ENCODE measurements at places on chromosomes 16 and 17. TPM values are rescaled to one million over a fixed set of nuclear protein-coding genes. Genes with fewer than 3 reads are reported as not detected.

GRCh38 chr17:1562176-1562643 is 382 bp downstream of the PITPNA start:
- DNase-seq = no peak

DNA sequence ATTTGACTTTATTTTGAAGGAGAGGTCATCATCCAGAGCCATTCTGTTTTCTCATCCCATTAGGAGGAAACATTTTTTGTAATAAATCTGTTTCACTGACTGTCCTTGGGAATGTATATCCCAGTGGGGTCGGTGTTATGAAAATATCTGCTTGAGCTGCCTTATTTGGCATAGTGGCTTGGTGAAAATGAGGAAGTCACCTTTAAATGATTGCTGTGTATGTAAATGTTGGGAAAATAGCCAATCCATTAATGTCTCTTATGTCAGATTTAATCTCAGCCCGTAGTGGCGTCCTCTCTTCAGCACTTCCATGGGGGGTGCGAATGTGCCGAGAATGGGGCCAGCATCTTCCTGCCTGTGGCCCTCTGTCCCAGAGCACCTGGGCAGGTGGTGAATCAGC is 57.6 kb downstream of the BANP start:
- DNase-seq = no peak

- no peak for DNase-seq
Observed at GRCh38 chr16:30374538-30374937, at the start of gene MYL11. MYL11 (plus strand) TSS chr16:30374802; CDS start chr16:30374858, 56 bp downstream.

Gene TBC1D28
- not detected for total RNA-seq

- no peak for DNase-seq
Observed at GRCh38 chr17:28863953-28864352, 9.1 kb downstream of the ERAL1 start.

DNA sequence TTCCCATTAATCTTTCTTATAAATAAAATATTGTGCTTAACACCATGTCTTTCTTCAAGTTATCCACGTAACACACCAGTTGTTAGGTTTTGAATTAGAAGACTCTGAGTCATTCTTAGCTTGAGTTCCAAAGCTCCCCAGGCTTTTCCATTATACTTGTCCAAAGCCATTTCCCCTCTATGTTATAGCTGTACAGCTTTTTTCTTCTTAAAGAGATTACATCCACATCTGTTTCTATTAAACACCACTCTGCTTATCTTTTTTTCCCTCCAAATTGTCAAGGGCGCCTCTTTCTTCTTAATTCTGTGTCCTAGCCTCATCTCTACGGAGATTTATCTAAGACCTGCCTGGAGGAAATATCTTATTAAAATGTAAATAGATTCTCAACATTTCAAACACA is 139.4 kb upstream of the CPHXL start:
- no peak for DNase-seq

Gene ANKS4B
- not detected for total RNA-seq

DNA sequence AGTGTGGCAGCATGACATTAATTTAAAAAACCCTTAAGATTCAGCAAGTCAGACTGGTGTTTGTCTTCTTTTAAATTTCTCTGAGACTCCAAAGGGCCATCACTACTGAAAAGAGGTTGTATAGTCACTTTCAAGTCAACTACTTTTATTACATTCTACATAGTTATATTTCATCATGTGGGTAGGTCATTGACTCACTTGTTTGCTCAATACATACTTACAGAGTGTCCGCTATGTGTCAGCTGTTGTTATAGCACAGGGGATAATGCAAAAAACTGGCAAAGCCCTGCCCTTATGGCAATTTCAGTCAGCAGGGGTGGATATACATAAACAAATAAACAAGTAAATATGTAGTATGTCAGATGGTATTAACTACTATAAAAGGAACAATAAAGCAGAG is 2.5 kb upstream of the MYH4 start:
- DNase-seq = no peak

- DNase-seq = no peak
Observed at GRCh38 chr17:63316100-63316499, 130.0 kb downstream of the CYB561 start.

Gene TP53TG3F
- not detected for total RNA-seq

- no peak for DNase-seq
Observed at GRCh38 chr17:21215935-21216334, 2.0 kb upstream of the TMEM11 start.

- no peak for DNase-seq
Observed at GRCh38 chr16:86381491-86381890, 128.8 kb upstream of the FOXF1 start.

Gene TUFM
- total RNA-seq = 105 TPM

Gene MFAP4
- total RNA-seq = not detected

Gene CRISPLD2
- 0.25 TPM for total RNA-seq

Gene TSPAN10
- 0.89 TPM for total RNA-seq

GRCh38 chr16:89000207-89000959 is 23.4 kb upstream of the CBFA2T3 start:
- no peak for DNase-seq

- no peak for DNase-seq
Observed at GRCh38 chr17:52147872-52148271, 10.6 kb downstream of the CA10 start.

- no peak for DNase-seq
Observed at GRCh38 chr17:61926826-61927207, 965 bp downstream of the INTS2 start.

- DNase-seq = no peak
Observed at GRCh38 chr17:14396547-14396946, 95.7 kb downstream of the HS3ST3B1 start.

- no peak for DNase-seq
Observed at GRCh38 chr16:27429981-27430441, 28.0 kb downstream of the IL21R start.

Gene RNF227
- total RNA-seq = 4.5 TPM

- DNase-seq = no peak
Observed at GRCh38 chr16:2233872-2234812, 2.1 kb upstream of the DNASE1L2 start.

DNA sequence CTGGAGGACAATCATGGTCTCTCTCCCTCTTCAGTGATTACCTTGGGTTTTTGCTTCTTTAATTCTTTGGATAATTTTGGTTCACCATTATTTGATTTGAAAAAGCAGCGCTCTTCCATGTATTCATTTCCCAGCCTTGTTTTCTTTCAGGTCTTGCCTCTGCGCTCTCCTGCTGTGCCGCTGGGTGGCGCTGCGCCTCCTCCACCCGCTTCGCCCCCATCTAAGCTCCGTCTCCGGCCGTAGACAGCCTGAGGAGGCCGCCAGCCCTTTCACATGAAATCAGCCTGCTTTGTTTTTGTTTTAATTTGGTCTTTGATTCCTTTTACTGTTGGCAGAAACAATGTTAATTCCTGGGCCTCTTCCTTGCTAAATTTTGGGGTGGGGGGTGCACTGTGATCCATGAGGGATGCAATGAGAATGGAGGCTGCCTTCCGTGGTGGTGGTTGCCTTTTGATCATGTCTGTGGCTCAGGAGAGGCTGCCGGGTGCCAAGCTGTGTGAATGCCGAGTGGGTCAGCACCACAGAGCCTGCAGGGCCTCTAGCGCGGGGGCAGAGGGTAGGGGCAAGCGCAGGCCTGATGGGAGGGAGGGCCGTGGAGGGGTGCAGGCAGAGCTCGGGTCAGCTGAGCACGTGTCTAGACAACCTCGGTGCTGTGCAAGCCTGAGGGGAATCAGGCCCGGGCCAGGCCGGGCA is 64.1 kb downstream of the PLD6 start:
- DNase-seq = peak; percentile 56

Data from activated CD4-positive, alpha-beta T cell treated with anti-CD3 and anti-CD28 coated beads, Interleukin-2, amount 10 ng/mL, durations not matched to agents 7 days and 5 days (primary cell).